ENCODE measurements at places on chromosomes 16 and 17.

DNA sequence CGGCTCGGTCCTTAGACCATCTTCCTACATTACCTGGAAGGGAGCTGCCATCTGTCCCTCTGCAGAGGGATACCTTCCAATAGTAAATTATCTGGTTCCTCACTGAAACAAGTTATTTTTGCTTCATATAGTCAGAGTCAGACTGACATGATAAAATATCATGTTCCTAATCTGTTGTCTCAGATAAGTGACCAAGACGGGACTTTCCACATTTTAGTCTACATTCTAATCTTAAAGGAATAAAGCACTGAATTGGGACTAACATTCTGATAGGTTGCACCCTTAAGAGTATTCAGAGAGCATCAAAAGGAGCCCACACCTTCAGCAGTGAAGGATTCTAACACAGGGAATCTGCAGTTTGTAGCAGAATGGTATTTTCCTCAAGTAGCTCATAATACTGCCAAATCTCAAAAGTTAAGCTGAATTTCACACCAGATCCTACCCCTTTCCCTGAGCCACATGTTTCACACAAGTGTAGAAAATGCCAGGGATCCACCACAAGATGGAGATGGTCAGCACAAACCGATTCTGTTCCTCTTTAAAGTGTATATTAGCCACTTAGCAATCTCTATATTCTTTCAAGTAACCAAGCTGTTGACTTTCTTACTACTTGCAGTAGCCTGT lies 13.4 kb downstream of the GINS2 start:
- peak; percentile 10 for DNase-seq

- no peak for DNase-seq
Measured at GRCh38 chr17:77160091-77160874, 19.5 kb downstream of the SEC14L1 start.

DNA sequence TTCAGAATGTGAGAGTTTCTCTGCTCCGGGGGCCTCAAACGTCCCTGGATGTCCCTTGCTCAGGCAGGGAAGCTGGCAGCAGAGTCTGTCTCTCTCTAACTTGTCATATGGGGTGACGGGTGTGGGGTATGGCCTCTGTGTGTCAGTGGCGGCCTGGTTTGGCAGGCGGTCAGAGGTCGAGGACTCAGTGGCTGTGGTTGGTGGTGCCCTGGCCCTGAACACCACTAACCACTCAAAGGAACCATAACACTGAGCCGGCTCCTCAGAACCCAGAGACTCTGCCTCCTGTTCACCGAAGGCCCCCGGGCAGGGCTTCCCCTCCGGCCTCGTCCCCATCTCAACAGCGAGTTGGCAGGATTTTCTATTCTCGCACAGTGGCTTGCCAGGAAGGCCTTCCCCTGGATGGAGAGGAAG lies 677 bp downstream of the P2RX1 start:
- no peak for DNase-seq

DNA sequence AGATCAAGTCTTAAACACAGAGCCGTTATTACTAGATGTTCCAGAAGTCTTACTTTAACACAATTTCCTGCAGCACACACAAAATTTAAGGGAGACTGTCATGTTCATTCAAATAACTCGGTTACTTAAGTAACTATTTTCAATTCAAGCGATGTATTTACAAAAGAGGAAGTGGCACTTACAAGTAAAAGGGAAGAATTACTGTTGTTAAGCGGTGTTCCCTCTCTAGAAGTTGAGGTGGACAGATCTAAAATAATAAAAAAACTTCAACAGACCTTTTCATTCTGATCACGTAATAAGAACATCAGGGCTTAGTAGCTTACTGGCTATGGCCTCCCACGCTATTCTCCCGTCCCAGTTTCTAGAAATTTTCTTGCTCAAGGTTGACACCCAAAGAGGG lies 26.2 kb upstream of the TXNDC11 start:
- no peak for DNase-seq

DNA sequence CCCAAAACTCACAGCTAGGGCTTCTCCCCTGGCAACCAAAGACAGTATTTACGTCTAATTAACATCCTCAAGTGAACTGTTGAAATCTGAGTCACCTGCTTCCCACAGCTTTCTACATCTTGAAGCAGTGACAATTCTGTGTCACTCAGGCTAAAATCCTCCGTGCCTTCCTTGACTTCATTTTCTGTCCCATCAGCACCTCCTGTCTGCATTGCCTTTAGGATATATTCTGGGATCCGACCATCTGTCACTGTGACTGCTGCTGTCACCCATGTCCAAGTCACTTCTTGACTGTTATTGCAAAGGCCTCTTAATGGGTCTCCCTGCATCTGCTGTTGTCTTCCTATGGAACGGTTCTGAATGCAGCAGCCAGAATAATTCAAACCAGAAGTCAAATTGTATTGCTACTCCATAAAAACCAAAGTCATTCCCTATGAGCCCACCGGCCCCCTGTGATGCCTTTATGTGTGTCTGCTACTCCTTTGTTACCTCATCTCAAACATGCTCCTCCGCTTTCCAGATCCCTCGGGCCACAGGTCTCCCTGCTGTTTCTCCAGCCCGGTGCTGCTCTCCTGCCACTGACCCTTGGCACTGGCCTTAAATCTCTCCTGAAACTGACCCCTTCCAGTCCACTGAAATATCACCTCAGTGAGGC lies 56.9 kb downstream of the WWP2 start:
- no peak for DNase-seq

DNA sequence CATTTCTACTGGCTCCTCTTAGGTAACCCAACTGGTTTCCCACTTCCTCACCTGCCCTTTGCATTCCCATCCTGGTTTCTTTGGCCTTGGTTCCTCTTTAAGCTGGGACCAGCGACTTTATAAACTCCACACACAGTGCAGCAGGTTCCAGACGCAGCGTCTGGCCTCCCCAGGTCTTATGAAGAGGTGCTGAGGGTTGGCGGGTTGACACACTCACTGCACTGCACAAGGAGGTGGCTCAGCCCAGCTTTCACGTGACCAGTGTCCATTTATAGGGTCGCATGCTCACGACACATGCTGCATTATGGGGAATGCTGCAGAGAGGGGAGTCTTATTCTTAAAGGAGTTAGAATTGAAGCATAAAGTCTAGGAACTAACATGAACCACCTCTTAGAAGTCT lies 70.8 kb downstream of the ZFHX3 start:
- DNase-seq, result no peak

- DNase-seq, result no peak
Measured at GRCh38 chr17:50605429-50605828, 29.3 kb upstream of the ABCC3 start.

DNA sequence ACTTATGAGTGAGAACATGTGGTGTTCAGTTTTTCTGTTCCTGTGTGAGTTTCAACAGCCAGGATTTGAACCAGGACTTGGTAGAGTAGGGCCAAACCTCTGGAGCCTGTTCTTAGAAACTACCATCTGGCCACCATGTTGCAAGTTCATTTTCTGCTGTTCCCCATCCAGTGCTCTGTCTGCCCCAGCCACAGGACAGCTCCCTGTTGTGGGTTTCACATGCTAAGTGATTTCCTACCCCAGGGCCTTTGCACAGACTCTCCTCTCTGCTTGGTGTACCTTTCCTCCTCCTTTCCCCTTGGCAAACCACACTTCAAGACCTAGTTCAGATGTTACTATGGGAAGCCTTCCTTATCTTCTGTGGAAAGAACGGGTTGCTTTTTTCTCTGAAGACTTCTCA lies 79.5 kb downstream of the HS3ST4 start:
- no peak for DNase-seq

GRCh38 chr16:85472514-85472913 lies 140.6 kb upstream of the GSE1 start:
- no peak for DNase-seq

GRCh38 chr16:74563828-74564263 lies 43.1 kb downstream of the GLG1 start:
- no peak for DNase-seq

DNA sequence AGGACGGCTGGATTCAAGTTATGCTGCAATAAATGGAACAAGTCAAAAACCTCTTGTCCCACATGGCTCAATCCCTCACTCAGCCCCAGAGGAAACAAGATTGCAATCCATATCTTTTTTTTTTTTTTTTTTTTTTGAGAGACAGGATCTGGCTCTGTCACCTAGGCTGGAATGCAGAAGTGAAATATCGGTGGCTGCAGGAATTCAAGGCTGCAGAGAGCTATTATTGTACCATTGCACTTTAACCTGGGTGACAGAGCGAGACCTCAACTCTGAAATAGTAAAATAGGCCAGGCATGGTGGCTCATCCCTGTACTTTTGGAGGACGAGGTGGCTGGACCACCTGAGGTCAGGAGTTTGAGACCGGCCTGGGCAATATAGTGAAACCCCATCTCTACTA lies 2.7 kb upstream of the PDE6G start:
- no peak for DNase-seq

DNA sequence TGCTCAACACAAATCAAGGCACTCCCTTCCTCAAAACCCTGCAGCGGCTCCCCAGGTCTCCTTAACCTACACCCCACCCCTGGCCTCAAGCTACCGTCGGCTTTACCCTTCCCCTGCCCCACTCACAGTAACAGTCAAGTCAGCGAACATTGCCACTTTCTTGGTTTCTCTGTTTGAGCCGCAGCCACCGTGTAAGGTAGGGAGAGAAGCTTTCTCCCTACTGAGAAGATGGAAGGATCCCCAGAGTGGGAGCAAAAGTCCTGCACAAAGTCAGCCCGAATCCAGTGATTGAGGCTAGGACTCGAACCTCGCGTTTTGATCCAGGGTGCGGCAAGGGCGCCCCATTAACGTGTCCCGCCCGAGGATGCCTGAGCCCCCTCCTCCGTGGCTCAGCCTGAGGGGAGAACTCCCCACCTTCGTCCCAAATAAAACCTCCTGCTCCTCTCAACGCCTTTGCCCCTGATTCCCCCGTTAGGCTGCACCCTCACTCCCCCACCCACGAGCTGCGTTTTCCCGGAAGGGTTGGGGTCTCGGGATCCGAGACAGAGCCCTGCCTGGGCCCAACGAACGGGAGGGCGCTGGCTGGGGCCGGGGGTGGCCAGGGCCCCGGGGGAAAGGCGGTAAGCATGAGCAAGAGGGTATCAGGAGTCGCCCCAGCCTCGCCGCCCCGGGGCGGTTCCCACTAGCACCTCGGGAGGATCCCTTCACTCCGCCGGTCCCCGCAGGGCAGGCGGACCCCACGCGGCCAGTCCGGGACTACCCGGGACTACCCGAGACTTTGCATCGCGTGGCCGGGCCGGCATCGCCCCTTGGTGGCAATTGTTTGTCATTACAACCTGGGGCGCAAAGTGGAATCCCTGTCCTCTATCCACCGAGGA lies 9.9 kb upstream of the NAGS start:
- DNase-seq, result no peak

- DNase-seq, result no peak
Measured at GRCh38 chr16:4870138-4870671, 22.9 kb downstream of the UBN1 start.

DNA sequence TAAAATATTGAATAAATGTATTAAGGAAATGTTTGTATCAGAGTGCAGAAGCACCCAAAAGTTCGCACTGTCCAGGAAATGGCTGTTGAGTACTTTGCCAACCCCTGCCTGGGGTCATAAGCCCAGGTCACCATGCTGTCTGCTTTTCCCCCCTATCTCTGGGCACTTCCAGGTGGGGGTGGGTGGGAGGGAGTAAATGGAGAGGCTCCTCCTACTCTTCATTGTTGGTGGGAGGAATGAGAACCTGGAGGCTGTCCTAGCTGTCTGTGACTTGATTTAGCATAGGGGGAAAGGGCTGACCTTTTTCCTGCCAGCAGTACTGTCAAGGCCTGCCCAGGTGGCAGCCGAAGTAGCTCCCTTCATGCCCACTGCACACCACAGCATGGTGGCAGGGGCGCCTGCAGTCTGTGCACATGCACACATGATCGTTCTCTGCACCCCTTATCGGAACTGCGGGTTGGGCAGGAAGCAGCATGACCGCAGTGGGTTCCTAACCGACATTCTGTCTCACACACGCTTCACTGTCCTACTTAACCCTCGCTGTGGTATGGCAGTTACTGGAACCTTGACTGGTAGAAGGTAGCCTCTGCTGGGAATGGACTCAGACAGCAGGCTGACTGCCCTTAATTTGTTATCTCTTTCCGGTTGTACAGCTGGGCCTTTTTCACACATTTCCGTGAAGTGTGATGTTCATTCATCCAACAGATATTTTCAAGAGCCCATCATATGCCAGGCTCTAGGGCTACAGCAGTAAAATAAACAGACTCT lies 41.5 kb downstream of the LDHD start:
- peak; percentile 39 for DNase-seq

DNA sequence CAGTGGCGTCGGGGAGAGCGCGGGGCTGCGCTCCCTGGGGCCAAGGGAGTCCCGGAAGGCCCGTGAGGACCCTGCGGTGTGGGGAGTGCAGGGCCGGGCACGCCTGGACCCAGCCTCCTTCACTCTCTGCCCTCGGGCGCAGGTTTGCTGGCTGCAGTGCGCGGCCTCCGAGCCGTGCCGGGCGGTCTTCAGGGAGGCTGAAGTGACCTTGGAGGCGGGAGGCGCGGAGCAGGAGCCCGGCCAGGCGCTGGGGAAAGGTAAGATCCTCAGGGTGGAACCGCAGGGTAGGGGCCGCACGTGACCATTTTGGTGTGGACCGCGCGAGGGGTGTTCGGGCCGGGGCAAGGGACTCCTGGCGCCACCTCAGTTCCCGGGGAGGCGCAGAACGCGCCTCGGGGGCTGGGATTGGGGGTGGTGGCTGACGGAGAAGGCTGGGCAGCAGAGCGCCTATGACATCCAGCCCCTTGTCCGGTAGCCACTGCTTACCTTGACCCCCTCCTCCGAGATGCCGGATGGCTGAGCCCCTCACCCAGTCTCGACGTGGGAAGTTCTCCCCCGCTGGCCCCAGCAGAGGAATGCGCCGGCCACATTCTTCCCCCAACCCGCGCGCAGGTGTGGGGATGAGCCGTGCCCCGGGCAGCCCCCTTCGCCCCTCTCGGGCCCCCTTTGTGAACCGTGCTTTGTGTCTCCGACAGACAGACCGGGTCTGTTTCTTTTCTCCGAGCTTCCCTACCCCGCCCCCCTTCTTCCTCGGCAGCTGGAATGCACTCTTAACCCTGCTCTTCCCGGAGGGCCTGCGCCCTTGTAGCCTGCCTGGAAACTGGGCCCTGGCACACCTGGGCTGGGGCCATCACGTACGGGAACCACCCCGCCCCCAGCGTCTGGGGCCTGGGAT lies 631 bp downstream of the CDH3 start:
- DNase-seq, result no peak

DNA sequence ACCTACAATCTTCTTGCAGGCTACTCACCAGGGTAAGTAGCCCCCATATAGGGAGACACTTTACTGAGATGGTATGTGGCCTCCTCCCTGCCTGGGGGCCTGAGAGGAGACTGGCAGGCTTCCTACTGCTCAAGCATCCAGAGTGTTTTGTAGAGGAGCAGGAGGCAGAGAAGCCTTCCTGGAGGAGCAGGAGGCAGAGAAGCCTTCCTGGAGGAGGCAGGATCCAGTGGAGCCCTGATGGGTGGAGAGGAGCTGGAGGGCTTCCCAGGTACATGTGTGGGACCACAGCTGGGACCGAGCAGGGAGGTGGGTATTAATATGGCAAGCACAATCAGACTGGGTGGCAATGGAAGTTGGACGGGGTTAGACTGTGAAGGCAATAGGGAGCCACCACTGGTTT lies 2.1 kb upstream of the ADGRG5 start:
- DNase-seq, result no peak

DNA sequence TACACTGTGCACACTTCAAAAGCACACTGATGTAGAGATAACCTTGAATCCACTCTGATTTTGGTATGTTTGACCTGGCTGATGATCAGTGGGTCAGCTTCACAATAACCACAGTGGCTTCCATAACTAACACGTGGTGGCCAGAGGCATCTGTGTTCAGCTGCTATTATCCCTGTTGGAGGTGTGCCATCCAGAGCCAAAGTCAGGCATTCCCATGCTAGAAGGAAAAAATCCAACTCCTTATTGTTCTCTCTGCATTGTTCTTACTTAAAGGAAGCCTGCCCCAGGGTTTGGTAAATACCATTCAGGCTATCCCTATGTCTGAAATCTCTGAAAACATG lies 127.3 kb upstream of the MON1B start:
- no peak for DNase-seq

- no peak for DNase-seq
Measured at GRCh38 chr17:80904036-80904753, 87.4 kb upstream of the CHMP6 start.
